Suprapubic skin (tissue), 4 donors: ENCODE measurements at places on chromosomes 3 and 15. TPM values are rescaled to one million over a fixed set of nuclear protein-coding genes. Genes with fewer than 3 reads are reported as not detected.

- no peak for DNase-seq
- no peak overlapping the region for H3K27ac ChIP-seq
- H3K36me3 ChIP-seq, result no peaks in the 10 kb centered on the region
- no peak overlapping the region for H3K4me3 ChIP-seq
Measured at GRCh38 chr3:59675495-59675894, 625.7 kb upstream of the CFAP20DC start.

GRCh38 chr3:164806188-164806587 lies 272.1 kb downstream of the SI start:
- H3K4me1 ChIP-seq, result no peaks in the 10 kb centered on the region
- H3K27me3 ChIP-seq, result no peaks in the 10 kb centered on the region
- no peak overlapping the region for H3K27ac ChIP-seq
- H3K36me3 ChIP-seq, result no peaks in the 10 kb centered on the region

DNA sequence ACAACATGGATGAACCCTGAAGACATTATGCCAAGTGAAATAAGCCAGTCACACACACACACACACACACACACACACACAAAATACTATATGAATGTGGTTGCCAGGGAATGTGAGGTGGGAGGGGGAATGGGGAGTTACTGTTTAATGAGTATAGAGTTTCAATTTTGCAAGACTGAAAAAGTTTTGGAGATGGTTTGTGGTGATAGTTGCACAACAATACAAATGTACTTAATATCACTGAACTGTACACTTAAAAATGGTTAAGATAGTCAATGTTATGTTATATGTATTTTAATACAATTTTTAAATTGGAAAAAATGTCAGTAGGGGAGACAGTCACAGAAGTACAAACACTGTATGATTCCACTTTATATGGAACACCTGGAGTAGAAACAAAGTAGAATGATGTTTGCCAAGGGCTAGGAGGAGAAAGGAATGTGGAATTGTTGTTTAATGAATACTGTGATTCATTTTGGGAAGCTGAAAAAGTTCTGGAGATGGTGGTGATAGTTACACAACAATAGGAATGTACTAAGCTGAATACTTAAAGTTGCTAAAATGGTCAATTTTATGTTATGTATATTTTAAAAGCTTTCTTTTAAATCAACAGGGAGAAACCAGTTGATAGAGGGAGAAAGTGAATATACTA lies 76.6 kb downstream of the RPL39L start:
- no peak for DNase-seq
- no peaks in the 10 kb centered on the region for H3K27me3 ChIP-seq
- peaks cover 5% of the 10 kb centered on the region for H3K36me3 ChIP-seq
- peak overlapping the region; percentile 27 for H3K27ac ChIP-seq

GRCh38 chr15:93019090-93019489 lies 69.9 kb downstream of the RGMA start:
- H3K36me3 ChIP-seq, result peaks cover 98% of the 10 kb centered on the region
- no peak for DNase-seq
- no peaks in the 10 kb centered on the region for H3K4me1 ChIP-seq
- no peaks in the 10 kb centered on the region for H3K27me3 ChIP-seq

- H3K27ac ChIP-seq, result no peak overlapping the region
- H3K27me3 ChIP-seq, result no peaks in the 10 kb centered on the region
- H3K4me1 ChIP-seq, result peaks cover 4% of the 10 kb centered on the region
- no peak for DNase-seq
- H3K4me3 ChIP-seq, result no peak overlapping the region
Measured at GRCh38 chr15:81400640-81401236, 26.7 kb upstream of the TMC3 start.

GRCh38 chr3:50168388-50168787 lies 13.3 kb downstream of the SEMA3F start:
- H3K27me3 ChIP-seq, result no peaks in the 10 kb centered on the region
- H3K4me3 ChIP-seq, result no peak overlapping the region
- H3K4me1 ChIP-seq, result peaks cover 97% of the 10 kb centered on the region
- H3K36me3 ChIP-seq, result no peaks in the 10 kb centered on the region

- H3K36me3 ChIP-seq, result no peaks in the 10 kb centered on the region
- no peak overlapping the region for H3K4me3 ChIP-seq
- H3K27ac ChIP-seq, result no peak overlapping the region
- no peaks in the 10 kb centered on the region for H3K4me1 ChIP-seq
- DNase-seq, result no peak
- H3K27me3 ChIP-seq, result no peaks in the 10 kb centered on the region
Measured at GRCh38 chr15:95025924-95026728, 794.8 kb downstream of the MCTP2 start.

- no peak overlapping the region for H3K4me3 ChIP-seq
- H3K4me1 ChIP-seq, result no peaks in the 10 kb centered on the region
- H3K27ac ChIP-seq, result no peak overlapping the region
- H3K27me3 ChIP-seq, result no peaks in the 10 kb centered on the region
Measured at GRCh38 chr3:62929771-62930170, 54.6 kb upstream of the CADPS start.

- H3K4me1 ChIP-seq, result peaks cover 8% of the 10 kb centered on the region
- H3K27me3 ChIP-seq, result no peaks in the 10 kb centered on the region
- no peak for DNase-seq
Measured at GRCh38 chr3:69930564-69930963, 69.0 kb upstream of the SAMMSON start.

DNA sequence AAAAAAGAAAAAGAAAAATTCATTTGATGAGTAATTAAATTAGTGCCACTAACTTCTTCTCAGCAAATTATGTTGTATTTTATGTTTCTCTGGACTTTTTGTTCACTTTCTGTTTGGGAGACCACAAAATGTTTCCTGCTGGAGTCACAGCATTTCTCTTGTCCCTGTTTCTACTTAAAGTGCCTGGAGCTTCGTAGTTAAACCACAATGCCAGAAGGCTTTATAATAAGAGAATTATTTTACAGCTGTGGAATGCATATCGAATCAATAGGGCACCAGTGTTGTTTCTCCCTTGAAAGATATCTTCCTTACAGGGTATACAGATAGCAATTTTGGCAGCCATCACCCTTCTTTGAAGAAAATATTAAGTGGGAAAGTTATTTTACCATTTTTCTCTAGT lies 3.2 kb downstream of the DTWD1 start:
- peak overlapping the region; percentile 14 for H3K4me3 ChIP-seq
- peaks cover 28% of the 10 kb centered on the region for H3K36me3 ChIP-seq
- H3K4me1 ChIP-seq, result peaks cover 34% of the 10 kb centered on the region
- H3K27me3 ChIP-seq, result no peaks in the 10 kb centered on the region
- DNase-seq, result no peak

Gene HES1
- total RNA-seq, result 130 TPM

Gene TGM5
- total RNA-seq, result 62.9 TPM

Gene MINAR1
- total RNA-seq, result 1.1 TPM
